ENCODE measurements at places on chromosomes 7 and 10. TPM values are rescaled to one million over a fixed set of nuclear protein-coding genes. Genes with fewer than 3 reads are reported as not detected.

- DNase-seq = no peak
Measured at GRCh38 chr7:11970132-11970531, 138.1 kb upstream of the THSD7A start.

- DNase-seq = no peak
Measured at GRCh38 chr7:150976529-150977381, 1.4 kb downstream of the KCNH2 start.

DNA sequence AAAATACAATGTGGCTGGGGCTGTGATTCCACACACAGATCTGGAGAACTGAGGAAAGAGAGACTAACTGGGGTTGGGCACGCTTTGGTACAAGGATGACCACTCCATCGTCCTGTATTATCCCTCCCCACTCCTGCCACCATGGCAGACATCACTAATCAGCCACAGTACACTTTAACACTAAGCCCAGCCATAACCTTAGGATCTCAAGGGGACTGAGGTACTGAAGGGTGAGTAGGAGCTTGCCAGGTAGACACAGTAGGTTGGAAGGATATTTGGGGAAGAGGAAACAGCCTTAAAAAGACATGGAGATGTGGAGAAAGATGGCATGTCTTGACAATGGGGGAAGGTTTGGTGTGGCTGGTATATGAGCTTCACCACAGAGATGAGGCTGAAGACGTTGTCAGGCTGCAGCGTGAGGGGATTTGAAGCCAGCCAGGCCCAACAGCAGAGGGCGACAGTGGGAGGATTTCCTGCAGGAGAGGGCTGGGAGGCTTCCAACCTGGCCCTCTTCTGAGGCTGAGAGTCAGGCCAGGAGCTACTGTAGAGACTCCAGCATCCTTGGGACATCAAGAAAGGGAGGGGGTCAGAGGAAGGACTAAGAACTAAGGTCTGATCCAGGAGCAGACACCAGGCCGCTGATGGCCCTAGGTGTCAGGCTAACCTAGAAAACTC lies 58.6 kb upstream of the COL13A1 start:
- peak; percentile 18 for DNase-seq

DNA sequence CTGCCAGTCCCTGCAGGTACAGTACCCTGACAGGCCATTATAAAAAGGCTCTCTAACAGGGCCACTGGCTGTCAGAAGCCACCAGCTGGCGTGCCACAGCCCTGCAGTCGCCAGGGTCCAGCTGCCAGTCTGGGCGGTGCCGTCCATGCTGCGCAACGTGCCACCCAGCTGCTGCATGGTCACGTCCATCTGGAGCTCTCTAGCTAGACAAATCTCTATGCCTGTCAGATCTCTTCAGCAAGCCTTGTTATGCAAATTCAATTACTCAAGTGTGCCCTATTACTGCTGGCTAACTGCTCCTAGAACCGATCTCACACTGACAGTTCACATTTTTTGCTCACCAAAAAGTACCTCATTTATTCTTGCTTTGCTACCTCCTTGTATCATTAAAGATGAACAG lies 75.9 kb downstream of the HIBADH start:
- DNase-seq = no peak

DNA sequence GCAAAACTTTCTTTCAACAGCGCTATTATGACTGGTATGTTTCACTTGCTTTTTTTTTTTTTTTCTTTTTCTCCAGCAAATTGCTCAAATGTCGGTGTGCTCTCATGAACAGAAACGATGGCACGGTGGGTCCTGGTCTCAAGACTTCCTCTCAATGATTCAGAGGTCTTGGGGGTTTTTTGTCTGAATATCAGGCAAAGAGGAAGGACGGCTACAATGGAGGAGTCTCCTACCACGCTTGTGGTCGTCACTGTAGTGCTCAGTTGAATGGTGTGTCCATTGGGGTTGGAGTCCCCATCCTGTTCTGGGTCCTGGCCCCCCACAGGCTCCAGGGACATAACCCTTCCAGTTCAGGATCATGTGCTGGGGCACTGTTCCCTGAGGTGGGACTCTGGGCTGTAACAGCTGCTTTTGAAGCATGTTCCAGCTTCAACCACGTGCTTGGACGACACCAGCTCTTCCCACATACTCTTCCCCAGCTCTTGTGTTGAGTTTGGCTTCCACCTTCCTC lies 266.7 kb upstream of the KLF6 start:
- DNase-seq = no peak

The SEMA3D gene
- 1.4 TPM for total RNA-seq
